ENCODE measurements at places on chromosomes 7 and 10.

GRCh38 chr10:54962134-54962900, 161.3 kb upstream of the PCDH15 start:
- no peak for DNase-seq

DNA sequence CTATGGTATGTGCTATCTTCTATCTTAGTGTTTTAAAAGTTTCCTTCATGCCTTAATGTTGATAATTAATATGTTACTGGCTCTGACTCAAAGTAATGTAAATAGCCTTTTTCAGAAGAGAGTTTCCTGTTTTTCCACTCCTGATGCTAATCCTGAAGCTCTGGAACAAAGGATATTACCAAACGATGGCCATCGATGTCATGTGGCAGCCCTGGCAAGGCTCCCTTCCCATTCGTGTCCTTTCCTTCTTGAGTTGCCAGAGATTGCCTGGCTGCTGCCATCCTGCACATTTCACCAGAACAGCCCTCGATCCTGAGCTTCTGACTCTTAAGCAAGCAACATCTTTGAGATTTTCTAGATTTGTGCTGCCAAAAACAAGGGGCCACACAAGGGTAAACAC, 46.0 kb downstream of the RNF133 start:
- no peak for DNase-seq

DNA sequence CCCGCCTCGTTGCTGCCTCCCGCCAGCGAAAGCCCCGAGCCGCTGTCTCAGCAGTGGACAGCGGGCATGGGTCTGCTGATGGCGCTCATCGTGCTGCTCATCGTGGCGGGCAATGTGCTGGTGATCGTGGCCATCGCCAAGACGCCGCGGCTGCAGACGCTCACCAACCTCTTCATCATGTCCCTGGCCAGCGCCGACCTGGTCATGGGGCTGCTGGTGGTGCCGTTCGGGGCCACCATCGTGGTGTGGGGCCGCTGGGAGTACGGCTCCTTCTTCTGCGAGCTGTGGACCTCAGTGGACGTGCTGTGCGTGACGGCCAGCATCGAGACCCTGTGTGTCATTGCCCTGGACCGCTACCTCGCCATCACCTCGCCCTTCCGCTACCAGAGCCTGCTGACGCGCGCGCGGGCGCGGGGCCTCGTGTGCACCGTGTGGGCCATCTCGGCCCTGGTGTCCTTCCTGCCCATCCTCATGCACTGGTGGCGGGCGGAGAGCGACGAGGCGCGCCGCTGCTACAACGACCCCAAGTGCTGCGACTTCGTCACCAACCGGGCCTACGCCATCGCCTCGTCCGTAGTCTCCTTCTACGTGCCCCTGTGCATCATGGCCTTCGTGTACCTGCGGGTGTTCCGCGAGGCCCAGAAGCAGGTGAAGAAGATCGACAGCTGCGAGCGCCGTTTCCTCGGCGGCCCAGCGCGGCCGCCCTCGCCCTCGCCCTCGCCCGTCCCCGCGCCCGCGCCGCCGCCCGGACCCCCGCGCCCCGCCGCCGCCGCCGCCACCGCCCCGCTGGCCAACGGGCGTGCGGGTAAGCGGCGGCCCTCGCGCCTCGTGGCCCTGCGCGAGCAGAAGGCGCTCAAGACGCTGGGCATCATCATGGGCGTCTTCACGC, 825 bp downstream of the ADRB1 start:
- no peak for DNase-seq

DNA sequence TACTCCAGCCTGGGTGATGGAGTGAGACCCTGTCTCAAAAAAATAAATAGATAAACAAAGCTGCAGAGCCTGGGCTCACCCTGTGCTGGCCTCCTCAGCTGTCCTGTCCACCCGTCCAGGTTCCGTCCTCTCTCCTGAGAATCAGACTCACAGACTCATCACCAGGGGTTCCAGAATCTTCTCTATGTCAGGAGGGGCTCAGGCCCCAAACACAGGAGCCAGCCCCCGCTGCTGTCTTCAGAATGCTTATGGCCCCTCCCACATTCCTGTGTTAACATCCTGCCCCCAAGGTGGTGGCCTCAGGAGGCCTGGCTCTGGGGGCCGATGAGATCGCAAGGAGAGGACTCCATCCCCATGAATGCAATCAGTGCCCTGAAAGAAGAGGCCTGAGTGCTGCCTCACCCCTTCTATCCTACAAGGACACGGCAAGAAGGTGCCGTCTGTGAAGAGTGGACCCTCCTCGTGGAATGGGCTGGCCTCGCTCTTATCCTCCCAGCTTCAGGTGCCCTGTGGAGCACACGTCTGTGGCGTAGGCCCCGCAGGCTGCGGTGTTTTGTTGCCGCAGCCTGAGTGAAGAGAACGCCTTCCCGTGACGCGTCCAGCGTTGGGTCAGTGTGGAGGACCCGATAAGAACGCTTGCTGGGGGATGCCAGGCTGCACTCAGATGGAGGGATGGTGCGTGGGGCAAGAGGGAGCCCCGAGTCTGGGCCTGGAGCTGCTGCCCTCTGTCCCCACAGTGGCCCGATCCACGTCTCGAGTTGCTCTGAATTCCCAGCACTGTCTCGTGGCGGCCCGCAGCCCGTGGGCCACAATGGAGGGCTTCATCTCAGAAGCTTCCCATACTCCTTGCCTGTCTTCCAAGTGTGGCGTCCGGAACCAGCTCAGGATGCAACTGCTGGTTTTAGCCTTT, 77.1 kb downstream of the INPP5A start:
- no peak for DNase-seq

- DNase-seq, result no peak
These were observed 2.5 kb downstream of the PRSS2 start for GRCh38 chr7:142773230-142773629.

- no peak for DNase-seq
These were observed 124.8 kb upstream of the PDLIM1 start for GRCh38 chr10:95415621-95416031.

GRCh38 chr10:32972929-32973328, 14.9 kb upstream of the ITGB1 start:
- no peak for DNase-seq

All from choroid plexus epithelial cell (primary cell).